CD8-positive, alpha-beta T cell (primary cell): ENCODE measurements at places on chromosomes 16 and 17. TPM values are rescaled to one million over a fixed set of nuclear protein-coding genes. Genes with fewer than 3 reads are reported as not detected.

- DNase-seq = peak; percentile 80
Measured at GRCh38 chr16:70018254-70018653, 67.1 kb downstream of the CLEC18A start.

DNA sequence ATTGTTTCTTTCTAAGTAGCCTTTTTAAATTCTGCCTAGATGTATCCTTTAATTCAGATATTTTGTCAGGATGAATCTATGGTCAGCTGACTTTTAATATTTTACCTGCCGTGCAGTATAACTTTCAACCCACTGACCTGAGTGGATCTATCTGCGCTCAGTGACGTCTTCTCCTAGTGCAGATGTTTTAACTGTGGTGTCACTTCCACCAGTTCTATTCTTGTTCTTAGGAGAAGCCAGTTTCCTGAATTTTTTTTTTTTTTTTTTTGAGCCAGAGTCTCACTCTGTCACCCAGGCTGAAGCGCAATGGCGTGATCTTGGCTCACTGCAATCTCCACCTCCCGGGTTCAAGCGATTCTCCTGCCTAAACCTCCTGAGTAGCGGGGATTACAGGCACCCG is 5.0 kb upstream of the TM4SF5 start:
- no peak for DNase-seq

GRCh38 chr17:7146115-7146514 is 31.5 kb upstream of the ASGR2 start:
- no peak for DNase-seq

Gene SEPTIN12
- 0.72 TPM for total RNA-seq

Gene ABCC12
- total RNA-seq = not detected

GRCh38 chr17:42212382-42212781 is 18.1 kb upstream of the GHDC start:
- DNase-seq = no peak

Gene TBC1D3G
- total RNA-seq = not detected
